ENCODE measurements at places on chromosomes 7 and 10.

- DNase-seq, result no peak
Measured at GRCh38 chr7:140056431-140057142, 6.2 kb downstream of the PARP12 start.

DNA sequence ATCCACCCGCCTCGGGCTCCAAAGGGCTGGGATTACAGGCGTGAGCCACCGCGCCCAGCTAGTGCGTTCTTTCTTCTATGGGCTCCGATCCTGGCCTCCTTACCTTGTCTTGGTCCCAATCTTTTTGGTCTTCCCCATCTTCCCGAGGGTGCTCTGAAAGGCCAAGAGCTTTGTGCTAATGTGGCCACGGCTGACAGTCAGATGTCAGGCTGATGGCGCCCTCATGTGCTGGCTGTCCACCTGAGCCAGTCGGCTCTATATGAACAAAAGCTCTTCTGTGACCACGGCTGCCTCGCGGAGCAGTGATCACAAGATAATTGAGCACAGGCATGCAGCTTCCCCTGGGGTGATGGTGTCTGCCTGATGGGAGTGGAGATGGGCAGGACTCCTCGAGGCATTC is 11.0 kb upstream of the AHCYL2 start:
- DNase-seq, result peak; percentile 20

- DNase-seq, result no peak
Measured at GRCh38 chr7:136325578-136325977, 348.4 kb upstream of the MTPN start.

DNA sequence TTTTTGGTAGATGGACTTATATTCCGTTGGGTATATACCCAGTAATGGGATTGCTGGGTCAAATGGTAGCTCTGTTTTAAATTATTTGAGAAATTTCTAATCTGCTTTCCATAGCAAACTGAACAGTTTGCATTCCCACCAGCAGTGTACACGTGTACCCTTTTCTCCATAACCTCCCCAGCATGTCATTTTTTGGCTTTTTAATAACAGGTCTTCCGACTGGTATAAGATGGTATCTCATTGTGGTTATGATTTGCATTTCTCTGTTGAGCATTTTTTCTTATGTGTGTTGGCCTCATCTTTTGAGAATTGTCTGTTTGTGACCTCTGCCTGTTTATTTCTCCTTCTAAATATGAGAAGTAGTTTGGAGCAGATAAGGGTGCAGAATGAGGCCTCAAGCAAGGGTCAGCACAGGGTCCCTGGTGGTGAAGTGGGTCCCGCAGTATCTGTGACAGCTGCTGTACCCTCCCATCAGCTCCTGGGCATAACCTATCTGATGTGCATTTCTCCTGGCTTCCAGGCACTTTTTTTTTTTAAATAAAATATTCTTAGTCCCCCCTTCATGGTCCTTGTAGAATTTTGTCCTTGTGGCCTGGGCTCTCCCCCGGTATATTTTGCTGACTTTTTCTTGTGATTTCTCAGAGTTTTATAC is 73.5 kb downstream of the PROSER2 start:
- DNase-seq, result no peak

- DNase-seq, result no peak
Measured at GRCh38 chr10:69858201-69858600, 56.5 kb downstream of the COL13A1 start.

GRCh38 chr7:108613147-108613948 is 43.7 kb downstream of the DNAJB9 start:
- DNase-seq, result peak; percentile 47

- DNase-seq, result no peak
Measured at GRCh38 chr10:6236349-6237198, 33.8 kb downstream of the PFKFB3 start.

GRCh38 chr10:89632824-89633223 is 12.2 kb downstream of the PANK1 start:
- no peak for DNase-seq

- DNase-seq, result no peak
Measured at GRCh38 chr7:72243329-72243728, 168.8 kb downstream of the CALN1 start.

DNA sequence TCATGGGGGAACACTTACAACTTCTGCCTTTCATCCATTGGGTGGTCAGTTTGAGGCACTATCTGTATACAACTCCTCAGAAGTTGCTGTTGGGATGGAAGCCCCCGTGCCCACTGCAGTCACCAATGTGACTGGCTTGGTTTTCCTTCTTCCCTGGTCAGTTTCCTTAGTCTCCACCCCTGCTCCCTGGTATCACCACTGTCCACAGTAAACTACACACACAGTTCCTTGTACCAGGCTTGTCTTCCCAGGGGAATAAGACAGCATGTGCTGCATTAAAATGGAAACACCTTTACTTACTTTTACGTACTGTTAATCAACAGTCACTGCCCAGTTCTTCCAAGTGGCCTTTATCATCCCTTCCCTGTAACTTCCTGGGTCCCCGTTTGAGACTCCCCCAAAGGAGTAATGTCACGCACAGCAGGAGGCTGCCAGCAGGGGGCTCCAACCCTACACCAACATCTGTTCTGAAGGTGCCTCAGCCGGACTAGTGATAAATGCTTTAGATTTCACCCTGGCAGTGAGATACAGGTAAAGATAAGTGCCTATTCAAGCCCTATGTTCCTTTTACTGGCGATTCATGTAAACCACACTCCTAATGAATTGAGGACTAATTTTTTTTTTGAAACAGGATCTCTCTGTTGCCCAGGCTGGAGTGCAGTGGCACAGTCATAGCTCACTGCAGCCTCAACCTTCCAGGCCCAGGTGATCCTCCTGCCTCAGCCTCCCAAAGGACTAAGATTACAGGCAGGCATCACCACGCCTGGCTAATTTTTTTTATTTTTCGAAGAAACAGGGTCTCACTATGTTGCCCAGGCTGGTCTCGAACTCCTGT is 45.3 kb upstream of the PIK3AP1 start:
- DNase-seq, result peak; percentile 69

GRCh38 chr7:46852795-46853194 is 729.1 kb downstream of the TNS3 start:
- no peak for DNase-seq

GRCh38 chr10:98376485-98376884 is 38.5 kb downstream of the PYROXD2 start:
- DNase-seq, result no peak

GRCh38 chr7:101956130-101956529 is 138.7 kb downstream of the CUX1 start:
- DNase-seq, result no peak

- no peak for DNase-seq
Measured at GRCh38 chr10:128026615-128027300, 99.5 kb downstream of the MKI67 start.

GRCh38 chr10:48639632-48640031 is 34.8 kb upstream of the ARHGAP22 start:
- no peak for DNase-seq

DNA sequence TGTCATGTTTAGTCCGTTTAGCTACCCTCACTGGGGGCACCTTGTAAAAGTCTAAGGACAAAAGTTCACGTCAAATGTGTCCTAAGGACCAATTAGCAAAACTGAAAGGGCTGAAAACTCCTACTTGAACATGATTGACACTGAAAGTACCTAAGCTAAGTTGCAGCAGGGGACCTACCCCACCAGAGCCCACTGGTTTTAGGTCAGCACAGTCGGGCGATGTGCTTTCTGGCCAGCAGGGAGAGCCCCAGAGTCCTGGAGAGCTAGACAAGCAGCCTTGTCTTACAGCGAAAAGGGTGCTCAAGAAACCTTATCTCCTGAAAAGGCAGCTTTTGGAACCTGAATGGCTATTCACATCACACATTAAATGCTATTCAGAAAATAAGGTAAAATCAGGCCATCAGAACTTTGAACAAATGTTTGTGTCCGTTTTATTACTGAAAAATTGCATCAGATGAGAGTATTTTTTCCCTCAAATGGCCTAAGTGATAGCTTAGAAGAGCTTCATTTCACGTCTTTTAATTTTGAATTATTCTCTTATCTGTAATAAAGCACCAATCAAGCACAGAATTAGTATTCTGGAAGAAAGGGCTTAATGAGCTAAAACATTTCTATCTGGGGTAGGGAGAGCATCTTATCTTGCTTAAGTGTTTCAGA is 52.2 kb upstream of the MKI67 start:
- DNase-seq, result peak; percentile 4

GRCh38 chr10:25704622-25705021 is 229.4 kb upstream of the MYO3A start:
- no peak for DNase-seq

DNA sequence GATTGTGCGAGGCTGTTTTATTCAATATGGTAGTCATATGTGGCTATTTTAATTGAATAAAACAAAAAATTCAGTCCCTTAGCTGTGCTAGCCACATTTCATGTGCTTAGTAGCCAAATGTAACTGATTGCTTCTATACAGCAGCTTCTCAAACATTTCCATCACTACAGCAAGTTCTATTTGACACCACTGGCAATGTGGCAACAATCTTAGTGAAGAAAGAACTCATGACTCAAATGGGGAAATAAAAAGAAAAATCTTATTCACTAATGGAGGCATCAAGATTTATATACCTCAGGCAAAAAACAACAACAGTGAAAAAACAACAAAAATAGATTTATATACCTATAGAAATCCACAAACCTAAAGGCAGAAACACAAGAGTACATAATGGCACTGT is 17.9 kb downstream of the SEM1 start:
- no peak for DNase-seq

GRCh38 chr7:41907444-41907843 is 204.6 kb upstream of the INHBA start:
- DNase-seq, result no peak

DNA sequence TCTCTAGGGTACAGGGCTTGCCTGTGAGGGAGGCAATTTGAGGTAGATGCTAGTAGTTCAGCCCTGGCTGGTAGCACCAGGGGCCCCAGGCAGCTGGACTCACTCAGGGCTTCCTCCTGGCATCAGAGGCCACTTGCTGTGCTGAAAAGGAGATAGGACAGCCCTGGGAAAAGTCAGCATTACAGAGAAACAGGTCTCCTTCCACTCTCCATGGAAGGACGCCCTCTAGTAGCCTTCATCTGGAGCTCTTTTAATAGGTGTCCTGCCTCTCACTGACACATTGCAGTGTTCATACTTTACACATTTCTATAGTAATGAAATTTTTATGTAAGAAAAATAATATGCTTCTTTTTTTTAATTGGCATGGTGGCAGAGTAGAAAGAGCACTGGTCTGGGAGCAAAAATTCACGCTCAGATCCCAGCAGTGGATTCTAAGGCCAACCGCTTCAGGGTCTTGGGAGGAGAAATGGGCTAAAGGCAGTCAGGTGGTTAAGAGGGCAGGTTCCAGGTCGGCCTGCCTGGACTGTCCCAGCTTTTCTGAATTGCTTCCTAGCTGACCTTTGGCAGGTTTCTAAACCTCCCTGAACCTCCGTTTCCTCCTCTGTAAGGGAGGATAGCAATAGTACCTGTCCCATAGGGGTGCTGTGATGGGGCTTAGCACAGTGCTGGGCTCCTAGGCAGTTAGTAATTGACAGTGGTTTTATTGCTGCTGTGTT is 35.8 kb downstream of the AIFM2 start:
- no peak for DNase-seq

- DNase-seq, result no peak
Measured at GRCh38 chr7:94231305-94231704, 163.4 kb upstream of the COL1A2 start.

DNA sequence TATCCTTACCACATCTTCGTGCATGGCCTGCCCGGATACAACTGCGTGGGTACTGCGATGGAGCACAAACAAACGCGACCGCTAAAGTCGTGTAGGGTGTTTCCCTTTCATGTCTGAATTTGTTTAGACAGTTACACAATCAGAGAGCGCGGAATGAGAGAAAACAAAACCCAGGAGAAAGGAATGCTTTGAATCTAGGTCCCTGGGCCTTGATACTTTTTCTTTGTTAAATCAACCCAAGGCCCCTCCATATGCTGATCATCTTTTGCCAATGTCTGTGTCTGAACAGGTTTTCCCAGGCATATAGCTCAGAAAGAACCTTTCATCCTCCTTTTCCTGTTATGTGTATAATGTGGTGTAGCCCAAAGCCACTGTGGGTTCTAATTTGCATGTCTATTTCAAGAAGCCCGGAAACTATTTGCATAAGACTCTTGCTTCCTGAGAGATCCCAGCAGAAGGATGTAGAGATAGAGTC is 145.8 kb downstream of the FRMD4A start:
- DNase-seq, result no peak

DNA sequence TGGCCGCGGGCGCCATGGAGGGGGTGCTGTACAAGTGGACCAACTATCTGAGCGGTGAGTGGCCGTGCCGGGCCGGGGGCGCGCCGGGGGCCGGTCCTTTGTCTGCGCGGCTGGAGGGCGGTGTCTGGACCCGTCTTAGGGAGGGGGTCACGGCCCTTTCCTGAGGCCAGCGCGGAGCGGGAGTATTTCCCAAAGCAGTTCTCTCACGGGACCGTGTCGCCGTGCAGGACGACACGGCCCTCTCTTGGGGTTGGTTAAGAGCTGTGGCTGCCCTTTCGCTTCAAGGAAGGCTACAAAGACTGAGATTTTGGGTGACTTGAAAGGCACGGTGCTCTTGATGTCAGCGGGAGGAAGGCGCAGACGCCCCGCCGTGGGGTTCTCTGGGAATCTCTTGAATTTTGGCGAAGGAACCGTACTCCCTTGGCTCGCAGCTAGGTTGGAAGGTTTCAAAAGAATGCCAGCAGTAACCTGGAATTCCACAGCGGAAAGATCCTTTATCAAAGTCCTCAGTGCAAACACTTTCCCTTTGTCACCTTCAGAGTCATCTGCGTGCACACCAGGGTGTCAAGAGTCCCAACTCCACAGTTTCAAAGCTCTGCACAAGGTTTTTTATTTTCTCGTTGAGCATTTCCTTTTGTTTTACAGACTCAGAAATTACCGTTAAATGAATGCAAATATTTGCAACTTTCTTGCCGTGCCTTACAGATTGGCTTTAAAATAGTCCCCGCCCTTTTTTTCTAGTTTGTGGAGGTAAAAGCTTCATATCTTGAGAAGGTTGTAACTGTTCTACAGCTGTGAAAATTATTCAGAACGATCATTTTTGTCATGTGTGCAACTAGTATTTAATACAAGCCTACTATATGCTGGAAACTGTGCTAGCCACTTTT is 780 bp downstream of the PLEKHA8 start:
- DNase-seq, result peak; percentile 55

GRCh38 chr7:129525225-129525862 is 23.0 kb downstream of the SMKR1 start:
- no peak for DNase-seq

GRCh38 chr7:142867398-142868187 is 12.7 kb downstream of the EPHB6 start:
- no peak for DNase-seq

DNA sequence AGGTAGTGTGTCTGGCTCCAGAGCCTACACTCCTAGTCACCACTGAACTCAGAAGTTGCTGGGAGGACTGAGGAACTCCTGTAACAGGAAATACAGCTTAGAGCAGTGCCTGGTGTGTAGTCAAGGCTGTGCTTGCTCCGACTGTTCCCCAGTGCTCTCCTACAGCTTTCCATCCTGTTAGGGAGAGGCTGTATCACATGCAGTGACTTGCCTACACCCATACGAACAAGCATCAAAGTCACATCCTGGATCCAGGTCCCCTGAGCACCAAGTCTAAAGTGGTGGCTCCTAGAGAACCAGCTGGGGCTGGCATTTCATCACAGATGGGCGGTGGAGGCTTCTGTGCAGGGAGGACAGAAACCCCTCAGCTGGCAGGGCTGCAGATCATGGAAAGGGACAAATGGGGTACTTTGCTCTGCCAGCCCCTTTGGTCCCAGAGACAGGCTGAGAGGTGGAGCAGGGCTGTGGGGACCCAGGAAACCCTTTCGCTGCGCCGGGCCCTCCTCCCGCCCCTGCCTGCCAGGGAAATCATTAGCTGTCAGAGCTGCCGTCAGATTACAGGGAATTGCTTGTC is 7.7 kb downstream of the ASB10 start:
- DNase-seq, result no peak

- DNase-seq, result no peak
Measured at GRCh38 chr7:40428421-40428820, 293.6 kb downstream of the SUGCT start.

Data from EH (cell line).